ENCODE measurements at places on chromosomes 4 and X.

- DNase-seq, result no peak
Measured at GRCh38 chr4:17492876-17493275, 19.0 kb downstream of the QDPR start.

DNA sequence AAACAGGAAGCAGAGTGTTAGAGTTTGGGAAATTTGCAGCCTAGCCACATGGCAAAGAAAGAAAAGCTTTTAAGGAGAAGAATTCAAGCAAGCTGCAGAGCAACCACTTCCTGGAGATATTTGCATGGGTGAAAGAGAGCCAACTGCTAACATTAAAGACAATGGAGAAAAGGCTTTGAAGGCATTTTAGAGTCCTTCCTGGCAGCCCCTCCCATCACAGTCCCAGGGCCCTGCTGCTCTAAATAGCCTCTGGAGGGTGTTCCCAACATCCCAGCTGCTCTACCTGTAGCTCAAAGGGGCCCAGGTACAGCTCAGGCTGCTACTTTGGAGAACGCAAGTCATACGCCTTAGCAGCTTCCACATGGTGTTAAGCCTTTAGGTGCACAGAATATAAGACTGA lies 235.9 kb upstream of the FMR1 start:
- DNase-seq, result no peak

- DNase-seq, result no peak
Measured at GRCh38 chr4:73012673-73013072, 56.8 kb downstream of the COX18 start.

GRCh38 chr4:78298618-78299017 lies 241.5 kb downstream of the FRAS1 start:
- no peak for DNase-seq

- DNase-seq, result no peak
Measured at GRCh38 chr4:137474711-137475301, 57.5 kb downstream of the PCDH18 start.

GRCh38 chrX:109624641-109625616 lies at the start of gene KCNE5:
Gene KCNE5, minus strand, starts transcription at chrX:109625172. Its CDS starts 152 bp downstream, at chrX:109625020.
- DNase-seq, result no peak

DNA sequence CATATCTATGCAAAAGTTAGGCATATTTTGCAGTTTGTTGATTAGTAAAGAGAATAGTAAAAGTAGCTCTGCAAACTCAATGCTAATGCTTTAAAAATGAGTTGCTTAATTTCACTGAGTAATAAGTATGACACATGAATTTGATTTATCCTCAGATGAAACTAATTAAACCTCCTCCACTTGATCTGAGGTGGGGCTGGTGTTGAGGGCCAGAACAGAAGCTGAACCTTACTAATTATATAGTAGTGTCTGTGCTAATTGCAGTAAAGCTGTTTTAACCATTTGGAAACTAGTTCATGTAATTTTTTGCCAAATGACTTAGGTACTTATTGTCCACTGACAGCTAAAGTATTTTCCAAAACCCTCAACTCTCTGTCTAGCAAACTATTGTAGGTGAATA lies 7.7 kb upstream of the PGAM4 start:
- DNase-seq, result no peak

DNA sequence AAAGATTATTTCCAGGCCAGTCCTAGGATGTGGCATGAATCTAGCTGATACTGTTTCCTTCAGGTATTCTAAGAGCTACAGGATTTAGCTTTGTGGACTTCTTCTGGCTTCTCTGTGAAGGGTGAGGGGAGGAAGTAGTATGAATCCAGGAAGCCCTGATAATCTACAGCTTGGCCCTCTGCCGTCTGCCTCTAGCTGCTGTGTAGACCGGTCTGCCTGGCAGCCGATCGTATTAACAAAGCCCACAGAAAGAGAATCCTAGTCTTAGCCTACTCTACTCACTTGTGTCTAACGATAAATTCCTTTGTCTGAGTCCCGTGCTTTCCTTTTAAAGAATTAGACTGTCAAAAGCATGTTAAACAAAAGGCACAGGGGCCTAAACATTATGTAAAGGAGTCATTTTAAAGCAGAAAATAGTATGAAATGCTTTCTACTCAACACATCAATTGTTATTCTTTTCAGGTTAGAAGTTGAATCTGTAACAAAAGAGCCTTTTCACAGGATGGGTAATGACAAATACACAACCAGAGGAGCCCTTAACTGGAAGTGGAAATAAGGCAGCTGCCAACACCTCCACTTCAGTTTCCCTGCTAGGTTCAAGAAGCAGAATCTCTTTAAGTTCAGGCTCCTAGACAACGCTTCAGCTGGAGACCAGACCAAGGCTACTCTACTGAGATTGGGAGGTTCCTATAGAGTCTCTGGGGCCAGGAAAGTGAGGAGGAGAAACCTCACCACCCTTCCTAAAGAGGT lies 48.9 kb upstream of the UCP1 start:
- no peak for DNase-seq
